ENCODE measurements at places on chromosomes 3 and 15. TPM values are rescaled to one million over a fixed set of nuclear protein-coding genes. Genes with fewer than 3 reads are reported as not detected.

EPHB3 gene
- 1.3 TPM for total RNA-seq

MYL3 gene
- total RNA-seq = 0.19 TPM

SI gene
- total RNA-seq = 0.05 TPM

SUSD5 gene
- total RNA-seq = 0.14 TPM

EPHB1 gene
- 0.66 TPM for total RNA-seq

CKMT1A gene
- total RNA-seq = 0.14 TPM

GRCh38 chr15:48674876-48675275 is 29.4 kb upstream of the FBN1 start:
- DNase-seq = no peak

DNA sequence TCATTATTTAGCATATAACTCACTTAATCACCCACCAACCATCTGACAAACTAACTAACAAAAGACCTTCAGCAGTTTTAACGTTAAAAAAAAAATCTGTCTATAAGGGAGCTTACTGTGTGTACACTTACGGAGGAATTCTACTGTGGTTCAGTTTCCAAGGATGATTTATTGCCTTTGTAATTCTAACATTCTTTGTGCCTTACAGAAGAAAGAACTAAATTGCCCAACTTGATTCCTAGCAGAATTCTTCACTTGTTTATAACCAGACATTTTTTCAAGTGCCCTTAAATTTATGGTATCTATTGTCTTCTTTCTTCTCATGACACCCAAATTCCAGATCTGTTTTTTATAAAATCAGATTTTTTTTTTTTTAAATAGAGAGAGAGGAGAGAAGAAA is 119.7 kb upstream of the IGSF10 start:
- no peak for DNase-seq

DNA sequence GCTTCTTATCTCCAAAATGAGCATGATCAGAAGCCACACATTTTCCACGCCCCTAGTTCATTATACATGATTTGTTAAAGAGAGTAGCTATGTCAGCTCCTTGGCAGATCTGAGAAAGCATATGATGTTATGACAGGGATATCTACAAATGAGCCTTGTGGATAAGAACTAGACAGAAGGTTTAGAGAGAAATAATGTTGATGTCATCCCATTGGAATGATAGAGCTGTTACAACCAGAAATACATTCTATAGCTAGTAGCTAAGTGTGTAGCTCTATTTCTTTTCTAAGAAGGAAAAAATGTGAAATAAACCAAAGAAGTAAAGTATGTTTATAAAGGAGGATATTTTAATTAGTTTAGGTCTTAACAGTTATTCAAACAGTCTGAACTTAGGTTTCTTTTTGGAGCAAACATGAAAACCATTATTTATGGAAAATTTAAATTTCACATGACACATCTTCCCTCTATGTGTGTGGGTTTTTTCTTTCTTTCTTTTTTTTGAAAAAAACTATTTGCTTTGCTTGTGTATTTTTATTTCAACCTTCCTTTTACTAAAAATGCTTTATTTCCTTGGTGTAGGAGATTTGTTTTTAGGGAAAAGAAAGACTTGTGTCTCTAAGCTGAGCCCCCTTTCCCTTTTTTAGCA is 167.7 kb downstream of the GHSR start:
- DNase-seq = no peak

- no peak for DNase-seq
Observed at GRCh38 chr3:47856669-47857068, 53.7 kb downstream of the DHX30 start.

DNA sequence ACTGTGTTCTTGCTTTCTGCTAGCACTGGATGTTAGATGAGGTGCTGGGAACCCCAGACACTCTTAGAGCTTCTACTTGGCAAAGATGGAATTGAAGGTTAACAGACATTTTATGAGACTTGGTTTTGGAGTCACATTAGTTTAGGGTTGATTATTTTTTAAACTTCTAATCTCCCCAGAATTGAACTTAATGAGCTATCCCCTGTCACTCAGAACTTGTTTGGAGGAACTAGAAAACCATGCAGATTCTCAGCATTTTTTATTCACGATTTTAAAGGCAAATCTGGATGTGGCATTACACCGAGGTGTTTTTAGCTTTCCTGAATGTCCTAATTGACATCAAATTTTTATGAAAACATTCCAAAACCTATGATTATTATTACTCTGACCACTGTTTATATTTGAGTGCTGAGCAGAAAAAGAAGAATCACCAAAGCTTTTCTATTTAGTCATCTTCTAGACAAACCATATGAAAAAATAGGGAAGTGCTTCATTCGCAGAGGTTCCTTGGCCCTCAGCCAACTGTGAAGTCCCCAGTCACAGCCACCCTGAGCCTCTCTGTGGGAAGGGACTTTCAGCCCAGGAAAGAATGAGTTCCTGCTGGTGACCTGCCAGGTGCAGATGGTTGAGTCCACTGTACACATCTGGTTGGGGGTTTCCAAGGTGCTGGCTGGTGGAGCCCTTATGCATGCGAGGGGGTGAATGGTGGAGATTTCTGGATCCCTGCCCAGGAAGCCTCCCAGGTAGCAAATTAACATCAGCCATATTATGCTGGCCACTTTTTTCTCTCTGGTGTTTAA is 196.0 kb upstream of the TOPAZ1 start:
- peak; percentile 21 for DNase-seq

- DNase-seq = no peak
Observed at GRCh38 chr3:54846119-54846518, 81.7 kb downstream of the LRTM1 start.

- peak; percentile 73 for DNase-seq
Observed at GRCh38 chr3:39291903-39292329, 12.1 kb upstream of the CX3CR1 start.

DNA sequence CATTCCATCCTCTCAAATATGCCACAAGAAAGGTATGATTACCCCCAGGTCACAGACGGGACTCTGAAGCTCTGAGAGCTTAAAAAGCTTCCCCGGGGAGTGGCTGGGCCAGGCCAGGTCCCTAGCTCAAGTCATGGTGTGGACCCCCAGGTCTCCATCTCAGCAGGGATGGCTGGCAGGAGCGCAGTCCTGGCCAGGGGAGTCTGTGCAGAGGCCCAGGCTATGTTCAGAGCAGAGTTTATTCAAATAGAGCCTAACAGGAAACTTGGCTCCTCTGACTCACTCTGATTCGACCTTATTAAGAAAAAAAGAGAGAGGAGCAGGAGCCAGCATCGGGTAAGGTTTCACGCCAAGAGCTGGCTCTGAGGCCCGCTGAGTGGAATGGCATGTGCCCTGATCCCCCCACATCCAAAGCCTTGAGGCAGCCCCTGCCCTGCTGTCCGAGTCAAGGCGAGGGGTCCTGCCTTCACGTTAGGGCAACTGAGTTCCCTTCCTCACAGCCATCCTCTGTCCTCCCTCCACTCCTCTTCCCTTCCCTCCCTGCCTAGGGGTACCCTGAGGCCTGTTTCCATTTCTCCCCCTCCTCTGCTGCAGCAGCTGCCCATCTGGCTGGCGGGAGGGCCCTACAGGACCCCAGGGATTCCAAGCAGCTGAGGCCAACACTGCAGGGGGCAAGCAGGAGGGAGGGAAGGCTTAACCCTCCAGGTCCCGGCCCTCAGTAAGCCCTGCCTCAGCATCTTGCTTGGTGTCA is 1.9 kb upstream of the LOXL1 start:
- no peak for DNase-seq

DNA sequence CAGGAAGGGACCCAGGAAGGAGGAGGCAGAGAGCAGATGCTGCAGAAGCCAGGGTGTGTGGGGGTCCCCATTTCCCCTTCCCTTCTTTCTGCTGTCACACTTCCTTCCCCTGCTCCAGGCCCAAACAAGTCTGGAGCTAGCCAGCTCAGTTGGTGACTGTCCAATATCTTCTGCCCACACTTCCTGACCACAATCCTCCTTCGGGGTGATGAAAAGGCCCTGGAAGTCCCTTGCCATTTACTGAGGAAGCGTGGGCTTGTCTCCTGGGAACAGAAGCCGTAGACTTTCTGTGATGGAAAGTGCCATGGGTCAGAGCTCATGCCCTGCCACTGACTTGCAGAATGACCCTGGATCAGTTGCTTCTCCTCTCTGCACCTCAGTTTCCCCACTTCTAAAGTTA is 39.0 kb downstream of the ANAPC13 start:
- no peak for DNase-seq

GRCh38 chr3:140148824-140149390 is 213.9 kb downstream of the CLSTN2 start:
- no peak for DNase-seq

- DNase-seq = no peak
Observed at GRCh38 chr3:126704494-126705214, 614 bp downstream of the CHCHD6 start.
